AG04449 (cell line): ENCODE measurements at places on chromosomes 6 and 20.

GRCh38 chr6:118864341-118865099, 29.4 kb upstream of the ASF1A start:
- no peak for DNase-seq

DNA sequence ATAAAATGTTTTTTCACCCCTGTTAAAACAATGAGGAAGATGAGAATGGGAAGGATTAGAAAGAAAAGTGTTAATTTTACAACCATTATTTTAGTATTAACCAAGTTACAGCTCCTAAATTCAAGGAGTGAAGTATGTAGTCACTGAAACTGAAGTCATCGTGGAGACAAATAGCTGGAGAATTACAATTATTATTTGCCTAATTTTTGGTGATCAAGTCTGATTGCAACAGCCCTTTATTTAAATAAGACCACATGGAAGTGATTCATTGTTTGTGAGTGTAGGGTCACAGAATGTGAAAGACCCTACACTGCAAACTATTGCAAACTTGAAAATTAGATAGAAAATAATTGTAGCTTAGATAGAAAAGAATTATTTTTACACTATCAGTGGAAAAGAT, 292.4 kb downstream of the CENPW start:
- no peak for DNase-seq

- no peak for DNase-seq
These were observed 101.3 kb downstream of the SMOC2 start for GRCh38 chr6:168542301-168542700.

DNA sequence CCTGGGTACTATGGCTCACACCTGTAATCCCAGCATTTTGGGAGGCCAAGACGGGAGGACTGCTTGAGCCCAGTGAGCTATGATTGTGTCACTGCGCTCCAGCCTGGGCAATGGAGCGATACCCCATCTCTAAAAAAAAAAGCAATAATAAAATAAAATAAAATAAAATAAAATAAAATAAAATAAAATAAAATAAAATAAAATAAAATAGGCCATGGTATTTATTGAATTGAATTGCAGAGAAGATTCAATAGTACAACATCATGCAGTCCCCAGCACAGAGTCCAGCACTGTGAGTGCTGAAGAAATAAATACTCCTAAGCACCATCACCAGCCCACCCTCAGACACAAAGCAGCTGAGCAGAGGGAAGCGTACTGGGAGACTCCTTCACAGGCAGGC, 144.7 kb downstream of the RALGAPA2 start:
- DNase-seq = no peak

DNA sequence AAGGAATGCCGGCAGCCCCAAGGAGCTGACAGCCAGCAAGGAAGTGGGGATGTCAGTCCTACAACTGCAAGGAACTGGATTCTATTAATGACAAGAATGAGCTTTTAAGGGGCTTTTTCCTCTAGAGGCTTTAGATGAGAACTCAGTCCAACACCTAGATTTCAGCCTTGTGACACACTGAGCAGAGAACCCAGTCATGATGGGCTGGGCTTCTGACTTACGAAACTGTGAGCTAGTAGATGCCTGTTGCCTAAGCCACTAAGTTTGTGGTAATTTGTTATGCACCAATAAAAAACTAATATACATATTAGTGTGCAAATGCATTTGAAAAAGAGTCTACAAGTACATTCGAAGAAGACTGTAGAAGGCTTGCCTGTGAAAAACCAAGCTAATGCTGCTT, 263.3 kb downstream of the SOX4 start:
- DNase-seq = no peak

DNA sequence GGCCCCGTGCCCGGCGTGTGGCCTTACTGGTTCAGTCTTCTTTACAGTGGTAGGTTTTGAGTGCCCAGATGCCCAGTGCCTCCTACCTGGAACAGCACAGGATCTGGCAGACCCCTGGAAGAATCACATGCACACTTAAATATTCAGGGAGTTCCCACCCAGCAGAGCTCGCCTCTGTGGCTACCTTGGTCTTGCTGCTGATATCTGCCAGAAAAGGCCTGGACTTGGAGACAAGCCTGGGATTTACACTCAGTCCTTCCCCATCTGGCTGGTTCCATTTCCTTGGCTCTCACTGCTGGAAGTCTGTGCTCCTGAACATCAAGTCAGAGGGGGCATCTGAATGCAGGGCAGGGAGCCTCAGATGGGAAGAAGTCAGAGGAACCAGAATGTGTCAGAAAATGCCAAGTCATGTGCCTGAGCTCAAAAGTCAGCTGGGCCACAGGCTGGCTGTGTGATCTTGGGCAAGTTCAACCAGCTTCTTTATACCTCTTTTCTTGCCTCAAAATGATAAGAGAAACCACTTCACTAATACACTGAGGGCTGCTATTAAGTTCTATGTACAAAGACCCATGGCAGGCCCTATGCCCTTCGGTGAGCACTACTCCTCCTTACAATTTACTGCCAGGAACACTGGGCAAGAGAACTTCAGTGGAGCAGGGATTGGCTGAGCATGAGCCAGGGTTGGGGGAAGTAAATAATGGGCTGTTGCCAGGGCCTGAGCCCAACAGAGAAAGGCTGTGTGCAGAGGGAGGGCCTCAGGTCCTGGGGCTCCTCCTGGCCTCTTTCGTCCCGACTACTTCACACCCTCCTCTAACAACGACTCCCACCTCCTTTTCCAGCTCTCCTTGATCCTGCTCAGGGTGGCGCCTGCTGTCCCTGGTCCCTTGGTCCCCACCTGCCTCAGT, 158.1 kb upstream of the PROKR2 start:
- DNase-seq = no peak

- DNase-seq = no peak
These were observed 247.0 kb downstream of the RIMS1 start for GRCh38 chr6:72133324-72133723.

DNA sequence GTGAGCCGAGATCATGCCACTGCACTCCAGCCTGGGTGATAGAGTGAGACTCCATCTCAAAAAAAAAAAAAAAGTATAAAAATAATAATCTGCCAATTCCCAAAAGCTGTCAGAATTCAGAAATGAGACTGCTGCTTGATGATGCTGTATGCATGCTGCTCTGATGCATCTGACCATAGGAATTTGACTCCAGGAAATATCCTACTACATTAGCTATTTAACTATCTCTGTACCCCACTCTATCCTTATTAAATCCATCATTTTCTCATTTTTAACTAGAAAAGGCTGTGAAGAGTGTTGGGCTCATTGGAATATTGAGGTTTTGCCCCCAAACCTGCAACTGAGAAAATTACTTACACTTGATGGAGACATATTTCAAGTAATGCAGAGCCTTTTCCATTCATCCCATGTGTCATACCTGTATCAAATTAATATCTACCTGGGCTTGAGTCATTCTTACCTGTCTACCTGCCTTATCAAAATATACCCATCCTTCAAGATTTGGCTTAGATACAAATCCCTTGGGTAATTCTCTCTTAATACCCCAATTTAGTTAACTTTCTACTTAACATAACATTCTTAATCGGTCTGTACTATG, 135.2 kb upstream of the PREP start:
- no peak for DNase-seq

DNA sequence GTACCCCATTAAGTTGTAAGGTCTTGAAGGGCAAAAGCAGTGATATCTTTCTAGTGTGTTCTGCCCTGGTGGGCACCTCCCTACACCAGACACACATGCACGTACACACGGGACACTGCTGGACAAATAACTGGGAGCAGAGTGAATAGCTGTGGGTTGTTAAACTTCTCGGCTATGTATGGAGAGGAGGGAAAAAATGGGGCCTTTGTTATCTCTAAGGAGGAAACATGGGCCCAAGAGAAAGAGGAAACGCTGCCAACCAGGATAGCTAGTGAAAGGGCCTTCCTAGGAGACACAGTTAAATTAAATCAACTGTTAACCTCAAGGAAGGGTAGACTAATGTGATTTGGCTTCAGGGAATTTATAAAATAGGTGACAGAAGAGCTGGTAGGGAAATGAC, 169.7 kb downstream of the MYLK4 start:
- DNase-seq = no peak

DNA sequence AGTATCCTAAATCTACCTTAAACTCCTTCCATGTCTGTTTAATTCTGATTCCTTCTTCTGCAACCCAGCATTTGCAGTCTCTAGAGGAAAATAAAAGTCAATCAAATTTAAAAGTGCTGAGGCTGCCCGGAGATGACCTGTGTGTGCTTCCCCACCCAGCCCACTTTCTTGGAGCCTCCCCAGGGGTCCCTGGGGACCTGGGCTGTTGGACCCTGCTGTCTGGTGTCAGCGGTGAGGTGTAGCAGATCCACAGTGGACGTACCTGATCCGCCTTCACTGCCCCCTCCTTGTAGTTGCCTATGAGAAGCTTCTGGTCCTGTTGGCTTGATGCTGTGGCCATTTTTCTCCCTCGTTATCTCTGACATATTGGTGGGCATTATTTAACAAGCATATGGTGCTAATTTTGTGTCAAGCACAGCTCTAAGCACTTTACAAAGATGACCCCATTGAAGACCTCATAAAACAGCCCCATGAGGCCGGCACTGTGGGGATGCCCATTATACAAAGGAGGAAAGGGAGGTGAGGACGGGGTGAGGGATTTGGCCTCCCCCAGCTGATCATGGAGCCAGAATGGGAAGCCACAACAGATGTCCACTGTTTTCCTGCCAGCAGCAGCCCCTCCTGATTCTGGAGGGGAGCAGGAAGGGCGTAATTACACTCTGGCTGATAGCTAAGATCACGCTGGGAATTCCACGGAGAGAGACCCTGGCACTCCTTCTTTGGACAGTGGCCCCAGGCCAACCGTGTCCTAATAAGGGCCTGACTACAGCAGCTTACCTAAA, 628.2 kb downstream of the CDH26 start:
- DNase-seq = no peak
